Foreskin keratinocyte (primary cell): ENCODE measurements at places on chromosomes 6 and 20.

- DNase-seq, result no peak
Observed at GRCh38 chr6:9103876-9104521, 668.7 kb upstream of the SLC35B3 start.

DNA sequence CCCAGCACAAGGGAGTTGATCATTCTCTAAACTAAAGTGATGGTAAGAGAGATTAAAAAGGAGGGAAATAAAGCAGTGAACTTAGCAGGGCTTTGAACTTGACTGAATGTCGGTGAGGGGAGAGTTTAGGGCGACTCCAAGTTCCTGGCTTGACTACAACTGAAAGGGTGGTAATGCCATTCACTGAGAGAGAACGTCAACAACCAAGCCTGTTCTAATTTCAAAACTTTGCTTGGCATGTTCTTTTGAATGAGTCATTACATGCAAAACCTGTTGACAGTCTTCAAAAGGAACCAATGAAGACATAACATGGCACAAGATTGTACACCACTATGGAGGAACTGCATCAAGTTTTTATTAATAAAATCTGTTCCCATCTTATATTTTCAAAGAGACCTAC lies 10.3 kb upstream of the MYB start:
- DNase-seq, result no peak

- no peak for DNase-seq
Observed at GRCh38 chr6:18034798-18035202, 47.4 kb upstream of the KIF13A start.

DNA sequence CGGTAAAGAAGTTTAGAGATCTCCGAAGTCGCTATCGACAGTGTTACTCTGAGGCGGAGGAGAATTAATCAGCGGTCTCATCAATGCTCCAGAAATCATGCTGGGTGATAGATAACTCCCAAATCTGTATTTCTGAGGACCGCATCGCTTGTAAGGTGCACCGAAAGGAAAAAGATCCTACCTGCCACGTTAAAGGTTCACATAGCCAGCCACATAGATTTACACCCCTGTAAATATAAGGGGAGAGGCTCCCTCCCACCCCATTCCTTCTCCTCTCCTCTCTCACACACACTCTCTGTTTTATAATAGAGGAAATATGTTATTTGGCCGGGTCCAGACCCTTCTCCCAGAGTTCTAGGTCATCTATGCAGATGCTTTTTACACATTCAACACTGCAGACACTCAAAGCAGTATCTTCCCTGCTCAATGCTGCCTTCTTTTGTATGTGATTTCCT lies 620 bp upstream of the DEK start:
- DNase-seq, result no peak

DNA sequence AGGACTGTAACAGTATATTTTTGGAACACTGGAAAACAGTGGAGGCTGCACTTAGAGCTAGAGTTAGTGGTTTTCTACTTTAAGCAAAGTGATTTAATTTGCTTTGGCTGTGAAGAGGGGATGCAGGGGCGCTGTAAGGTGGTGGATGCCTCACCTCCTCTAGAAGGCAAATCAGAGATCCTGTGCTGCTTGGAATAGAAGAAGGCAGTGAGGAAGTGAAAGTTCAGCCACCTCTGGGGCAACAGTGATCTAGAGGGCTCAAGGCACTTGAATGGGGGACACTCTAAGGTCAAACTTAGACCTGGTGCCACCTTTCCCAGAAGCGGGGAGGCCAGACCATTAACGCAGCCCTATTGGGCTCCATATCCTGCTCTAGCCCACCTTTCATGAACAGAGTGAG lies 19.0 kb upstream of the SNRPB2 start:
- no peak for DNase-seq

DNA sequence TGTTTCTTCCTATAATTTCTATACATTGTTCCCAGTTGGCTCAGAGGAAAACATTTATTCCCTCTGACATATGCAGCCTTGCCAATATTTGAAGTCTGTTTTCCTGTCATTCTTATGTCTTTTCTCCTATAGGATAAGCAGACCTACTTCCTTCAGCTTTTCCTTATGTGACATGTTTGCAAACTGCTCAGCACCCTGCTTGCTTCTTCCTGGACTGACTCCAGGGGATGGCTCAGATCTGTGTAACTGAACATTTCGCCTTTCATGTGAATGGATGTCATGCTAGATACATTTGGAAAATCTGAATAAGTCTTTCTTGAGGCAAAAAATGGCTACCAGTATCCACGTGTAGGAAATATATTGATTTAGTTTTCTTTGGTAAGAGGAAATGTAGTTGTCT lies 113.2 kb downstream of the CARMIL1 start:
- no peak for DNase-seq

GRCh38 chr6:168158980-168159349 lies 80.0 kb upstream of the FRMD1 start:
- no peak for DNase-seq

DNA sequence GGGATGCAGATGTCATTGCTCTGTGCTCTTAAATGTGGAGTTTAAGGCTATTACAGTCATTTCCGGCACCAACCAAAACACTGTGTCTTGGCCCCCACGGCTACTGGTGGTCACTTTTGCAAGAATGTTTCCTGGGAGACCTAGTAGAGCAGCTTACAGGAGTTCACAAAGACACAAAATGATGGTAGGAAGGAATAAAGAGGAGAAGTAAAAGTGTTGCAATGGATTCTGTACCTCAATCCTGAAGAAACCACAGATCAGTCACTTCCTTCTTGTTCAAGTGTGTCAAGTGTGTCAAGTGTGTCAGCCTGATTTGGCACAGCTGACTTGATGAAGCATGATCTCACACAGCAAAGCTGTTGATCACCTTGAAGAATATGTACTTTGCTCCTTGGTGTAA lies 344.0 kb downstream of the PLCB1 start:
- DNase-seq, result no peak

- peak; percentile 19 for DNase-seq
Observed at GRCh38 chr20:57546956-57547649, 13.8 kb upstream of the PCK1 start.

DNA sequence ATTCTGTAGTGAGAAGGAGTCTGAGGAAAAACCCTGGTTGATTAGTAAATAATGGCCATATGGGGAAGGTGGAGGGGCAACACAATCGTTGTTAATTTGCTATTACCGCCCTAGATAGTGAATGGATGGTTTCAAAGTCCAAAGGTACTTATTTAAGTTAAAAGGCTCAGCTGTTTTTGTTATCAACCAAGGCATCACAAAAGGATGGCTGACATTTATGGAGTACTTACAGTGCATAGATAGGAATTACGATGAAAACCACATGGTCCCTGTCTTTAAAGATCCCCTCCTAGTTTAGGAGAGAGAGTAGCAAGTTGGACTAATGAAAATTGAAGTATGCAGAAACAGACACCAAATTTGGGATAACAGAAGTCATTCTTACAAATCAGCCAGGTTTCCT lies 319.6 kb downstream of the CDKAL1 start:
- DNase-seq, result no peak

DNA sequence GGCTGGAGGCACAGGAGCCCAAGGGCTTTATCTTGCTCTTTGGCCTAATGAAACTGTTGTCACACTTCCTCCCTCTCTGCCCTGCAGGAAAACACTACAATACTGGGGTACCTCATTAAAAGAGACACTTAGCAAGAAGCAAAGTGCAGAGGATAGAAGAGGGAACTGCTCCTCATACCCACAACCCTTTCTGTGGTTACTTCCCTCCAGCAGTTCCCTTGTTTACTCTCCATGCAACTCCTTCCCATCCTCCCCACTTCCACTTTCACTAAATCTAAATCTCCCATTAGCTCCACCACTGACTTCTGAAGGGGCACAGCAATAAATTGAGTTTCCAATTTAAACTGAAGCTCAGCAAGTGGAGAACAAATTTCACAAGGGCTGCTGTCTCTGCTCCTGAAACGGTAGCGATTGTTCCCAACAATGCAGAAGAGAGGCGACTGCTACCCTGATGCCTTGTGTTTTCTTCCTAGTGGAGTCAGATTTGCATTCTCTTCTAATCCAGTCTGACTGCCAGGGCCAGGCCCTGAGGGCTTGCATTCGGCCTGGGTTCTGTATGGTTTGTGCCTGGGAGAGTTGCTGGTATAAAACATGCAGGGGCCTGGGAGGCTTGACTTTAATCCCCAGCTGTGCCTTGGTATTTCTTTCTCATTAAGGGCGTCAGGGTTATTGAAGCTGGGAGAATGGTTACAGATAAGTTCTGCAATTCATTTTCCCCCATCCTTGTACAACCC lies 454.7 kb downstream of the TFAP2B start:
- DNase-seq, result no peak

DNA sequence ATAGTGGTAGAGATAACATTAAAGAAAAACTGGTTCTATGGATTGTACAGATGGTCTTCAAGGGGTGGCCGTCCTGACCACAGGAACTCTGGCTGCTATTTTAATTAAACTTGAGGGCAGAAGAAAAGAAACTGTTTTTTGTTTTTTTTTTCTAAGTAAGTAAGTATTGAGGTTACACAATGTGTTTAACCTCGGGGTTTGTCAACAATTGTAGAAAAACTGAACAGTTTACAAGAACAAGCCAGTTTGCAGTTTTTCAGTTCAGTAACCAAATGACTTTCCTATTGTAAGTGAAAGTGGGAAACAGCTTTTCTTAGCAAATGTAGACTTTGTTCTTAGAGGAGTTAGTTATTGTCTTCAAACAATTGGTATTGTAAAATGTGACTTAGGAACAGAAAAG lies 77.0 kb downstream of the PLCB1 start:
- DNase-seq, result no peak

GRCh38 chr6:11043961-11044711 lies at the start of gene ELOVL2:
Gene ELOVL2 (minus strand): TSS chr6:11044305. CDS start chr6:11044230, 75 bp downstream.
- no peak for DNase-seq

- no peak for DNase-seq
Observed at GRCh38 chr6:51856508-51856907, 230.9 kb downstream of the PKHD1 start.
